NCI-H446 (cell line): ENCODE measurements at places on chromosomes 12 and 14.

DNA sequence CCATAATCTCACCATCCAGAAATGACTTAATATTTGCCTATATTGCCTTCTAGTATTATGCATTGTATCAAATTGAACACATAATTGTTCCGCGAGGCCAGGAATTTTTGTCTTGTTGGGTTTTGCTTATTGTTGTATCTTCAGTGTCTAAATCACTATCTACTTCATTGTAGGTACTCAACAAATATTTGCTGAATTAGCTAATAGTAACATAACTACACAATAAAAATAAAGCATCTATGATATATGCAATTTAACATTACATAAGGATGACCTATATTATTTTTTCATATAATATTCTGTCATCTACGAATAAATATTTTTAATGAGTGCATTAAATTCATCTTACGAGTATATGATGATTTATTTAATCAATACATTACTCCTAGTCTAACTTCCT lies 656.3 kb downstream of the ETNK1 start:
- DNase-seq: no peak

- no peak for DNase-seq
These were observed 48.6 kb upstream of the CATSPERB start for GRCh38 chr14:91780452-91780851.

DNA sequence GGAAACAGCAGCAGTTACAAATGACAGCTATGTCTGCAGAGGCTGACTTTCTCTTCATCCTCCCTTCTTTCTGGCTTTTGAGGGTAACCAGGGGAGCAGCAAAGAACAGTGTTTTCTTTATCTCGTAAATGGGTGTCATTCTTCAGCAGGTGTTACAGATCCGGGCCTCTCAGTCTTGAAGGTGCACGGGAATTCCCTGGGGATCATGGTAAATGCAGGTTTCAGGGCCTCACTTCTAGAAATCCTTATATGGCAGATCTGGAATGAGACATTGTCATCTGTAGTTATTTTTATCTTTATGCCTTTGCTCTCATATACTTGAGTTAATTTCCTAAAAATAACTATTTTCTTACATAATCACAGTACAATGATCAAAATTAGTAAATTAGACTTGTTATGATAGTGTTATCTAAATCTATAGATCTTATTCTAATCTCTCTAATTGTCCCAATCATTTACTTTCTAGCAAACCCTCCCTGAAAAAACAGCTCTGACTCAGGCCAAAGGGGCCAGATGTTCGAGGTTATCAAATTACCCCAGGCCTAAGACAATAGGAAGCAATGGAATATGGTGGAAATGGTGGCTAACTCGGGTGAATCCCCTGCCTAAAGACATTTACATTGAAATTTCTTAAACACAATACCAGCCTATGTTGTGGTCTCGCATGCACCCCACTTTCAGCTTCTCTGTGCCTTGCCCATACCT lies 145.0 kb downstream of the CAND1 start:
- DNase-seq: no peak

GRCh38 chr14:26577711-26578110 lies 20.1 kb downstream of the NOVA1 start:
- DNase-seq: no peak

DNA sequence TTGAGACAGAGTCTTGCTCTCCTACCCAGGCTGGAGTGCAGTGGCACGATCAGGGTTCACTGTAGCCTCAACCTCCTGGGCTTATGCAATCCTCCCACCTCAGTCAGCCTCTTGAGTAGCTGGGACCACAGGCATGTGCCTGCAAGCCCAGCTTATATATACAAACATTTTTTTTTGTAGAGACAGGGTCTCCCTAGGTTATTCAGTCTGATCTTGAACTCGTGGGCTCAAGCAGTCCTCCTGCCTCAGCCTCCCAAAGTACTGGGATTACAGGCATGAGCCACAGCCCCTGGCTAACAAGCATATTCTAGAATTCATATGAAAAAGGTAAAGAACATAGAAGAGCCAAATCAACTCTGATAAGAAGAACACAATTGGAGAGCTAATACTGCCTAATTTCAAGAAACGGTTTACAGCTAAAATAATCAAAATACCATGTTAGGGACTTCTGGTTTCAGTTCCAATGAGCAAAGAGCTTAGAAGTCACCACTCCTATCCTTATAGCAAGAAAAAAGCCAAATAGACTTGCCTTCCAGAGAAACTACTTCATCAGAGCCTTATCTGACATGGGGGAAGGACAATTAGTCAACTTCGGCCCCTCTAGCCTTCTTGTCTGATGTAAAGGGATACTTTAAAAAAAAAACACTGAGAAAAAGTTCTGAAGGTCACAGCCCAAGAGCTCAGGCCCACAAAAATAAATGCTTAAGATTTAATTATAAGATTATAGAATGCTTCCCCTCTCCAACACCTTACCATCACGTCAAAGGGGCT lies 37.6 kb downstream of the TMEM116 start:
- no peak for DNase-seq

GRCh38 chr12:48041591-48042423 lies 37.5 kb upstream of the COL2A1 start:
- DNase-seq: no peak

- DNase-seq: no peak
These were observed 18.1 kb downstream of the ZBTB39 start for GRCh38 chr12:56988207-56988739.

DNA sequence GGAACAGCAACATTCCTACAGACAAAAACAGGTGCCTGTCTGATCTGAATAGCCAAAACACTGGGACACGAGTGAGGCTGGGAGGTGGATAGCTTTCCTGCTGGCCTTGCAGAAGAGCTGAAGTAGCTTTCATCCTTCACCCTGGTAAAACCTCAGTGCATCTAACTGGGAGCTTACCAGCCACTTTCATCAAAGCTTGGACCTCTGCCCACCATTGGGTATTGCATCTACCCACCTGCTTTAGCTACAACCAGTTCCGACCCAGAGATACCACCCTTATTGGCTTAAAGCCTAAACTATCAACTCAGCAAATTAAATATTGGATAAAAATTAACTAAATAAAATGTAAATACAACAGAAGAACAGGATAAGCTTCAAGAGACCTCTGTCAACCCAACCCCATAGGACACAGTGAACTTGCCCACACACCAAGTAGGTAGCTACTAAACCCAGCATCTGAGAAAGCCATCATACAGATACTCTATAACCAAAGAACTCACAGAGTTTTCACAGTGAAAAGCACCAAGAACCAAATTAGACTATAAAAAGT lies 866.3 kb downstream of the FSCB start:
- no peak for DNase-seq

GRCh38 chr14:64506721-64507120 lies 2.2 kb downstream of the ZBTB1 start:
- DNase-seq: no peak

DNA sequence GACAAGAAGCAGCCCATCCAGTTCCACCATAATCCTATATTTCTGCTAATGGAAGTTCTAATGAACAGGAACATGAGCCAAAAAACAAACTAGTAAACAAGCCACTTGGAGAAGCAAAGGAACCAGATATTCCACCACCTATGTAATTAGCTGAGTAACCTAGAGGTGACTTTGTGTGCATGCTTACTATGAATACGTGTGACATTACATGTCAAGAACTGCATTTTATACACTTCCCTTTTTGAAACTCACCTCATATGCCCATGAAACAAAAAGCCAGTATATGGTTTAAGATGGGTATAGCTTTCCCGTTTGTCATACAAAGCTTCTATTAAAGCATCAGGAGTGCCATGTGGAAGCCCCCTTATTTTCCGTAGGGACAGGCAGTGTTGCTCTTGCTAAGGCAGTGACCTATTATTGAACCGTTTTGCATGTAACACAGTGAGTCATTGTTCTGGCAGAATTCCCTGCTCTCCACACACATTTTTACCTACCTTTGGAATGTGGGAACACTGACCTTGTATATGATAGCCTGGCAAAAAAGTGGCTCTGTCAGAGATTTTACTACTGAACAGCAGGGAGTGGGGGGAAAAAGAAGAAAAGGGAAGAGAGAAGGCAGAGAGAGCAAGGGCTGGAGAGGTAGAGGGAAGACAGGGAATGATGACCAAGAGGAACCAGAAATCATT lies 34.8 kb upstream of the FRMD6 start:
- no peak for DNase-seq

DNA sequence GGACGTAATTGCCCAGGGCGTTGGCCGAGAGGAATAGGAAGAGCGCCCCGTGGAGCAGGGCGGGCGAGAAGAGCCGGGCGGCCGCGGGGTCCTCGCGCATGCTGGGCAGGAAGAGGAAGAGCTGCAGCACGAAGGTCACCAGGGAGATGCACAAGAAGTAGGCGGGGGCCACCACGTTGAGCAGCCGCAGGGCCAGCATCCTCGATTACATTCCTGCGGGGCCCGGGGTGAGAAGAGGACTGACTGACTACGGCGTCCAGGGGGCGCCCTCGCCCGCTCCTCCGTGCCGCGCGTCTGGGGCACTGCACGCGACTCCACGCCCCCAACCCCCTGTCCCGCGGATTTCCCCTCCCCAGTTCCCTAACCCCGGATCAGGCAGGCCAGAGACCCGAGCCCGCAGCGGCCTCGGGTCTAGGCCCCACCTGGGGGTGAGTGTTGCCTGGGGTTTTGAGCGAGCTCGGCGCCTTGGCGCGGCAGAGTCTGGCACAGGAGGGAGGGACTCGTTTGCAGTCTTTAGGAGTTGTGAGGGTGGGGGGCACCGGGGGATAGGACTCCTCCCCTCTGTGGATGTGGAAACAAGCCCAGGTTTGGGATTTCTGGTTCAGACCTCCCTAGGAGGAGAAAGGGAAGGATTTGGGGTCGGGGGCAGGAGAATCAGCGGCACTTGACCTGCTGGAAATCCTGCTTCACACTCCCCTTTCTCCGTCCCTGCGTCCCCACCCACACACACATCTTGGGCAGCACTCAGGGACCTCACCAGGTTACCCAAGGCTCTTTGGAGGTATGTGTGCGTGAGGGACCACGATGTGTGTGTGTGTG lies 1.8 kb downstream of the ZDHHC22 start:
- DNase-seq: peak; percentile 54

DNA sequence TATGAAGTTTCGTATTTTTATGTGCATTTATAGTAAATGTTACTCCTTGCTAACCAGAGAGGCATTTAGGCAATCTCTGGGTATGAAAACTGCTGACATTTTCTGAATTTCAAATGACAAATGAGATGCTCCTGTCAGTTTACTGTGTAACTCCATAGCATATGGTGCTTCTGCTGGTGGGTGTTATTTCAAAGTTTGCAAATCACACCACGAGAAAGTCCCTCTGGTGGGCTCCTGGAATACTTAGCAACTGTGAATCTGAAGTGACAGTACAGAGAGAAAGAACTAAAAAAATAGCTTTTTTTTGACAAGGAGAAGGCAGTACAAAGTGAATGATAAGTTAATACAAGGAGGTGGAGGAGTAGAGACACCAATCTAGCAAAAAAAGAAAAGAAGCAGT lies 161.5 kb downstream of the DERA start:
- DNase-seq: no peak

- DNase-seq: no peak
These were observed 771 bp upstream of the AVPR1A start for GRCh38 chr12:63151623-63152320.

DNA sequence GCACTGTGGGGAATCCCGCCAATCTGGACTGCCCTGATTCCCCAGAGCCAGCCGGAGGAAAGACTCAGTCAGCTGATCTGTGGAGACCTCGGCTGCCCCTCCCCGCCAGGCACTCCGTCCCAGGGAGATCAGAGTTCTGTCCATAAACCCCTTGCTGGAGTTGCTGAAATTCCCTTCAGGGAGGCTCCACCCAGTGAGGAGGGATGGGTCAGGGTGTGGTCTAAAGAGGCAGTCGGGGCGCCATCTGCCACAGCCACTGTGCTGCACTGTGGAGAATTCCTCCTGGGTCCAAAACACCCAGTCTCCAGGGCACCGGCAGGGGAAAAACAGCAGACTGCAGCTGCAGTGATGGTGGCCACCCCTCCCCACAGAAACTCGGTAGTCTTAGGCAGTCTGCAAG lies 1922.3 kb upstream of the FLRT2 start:
- DNase-seq: no peak

DNA sequence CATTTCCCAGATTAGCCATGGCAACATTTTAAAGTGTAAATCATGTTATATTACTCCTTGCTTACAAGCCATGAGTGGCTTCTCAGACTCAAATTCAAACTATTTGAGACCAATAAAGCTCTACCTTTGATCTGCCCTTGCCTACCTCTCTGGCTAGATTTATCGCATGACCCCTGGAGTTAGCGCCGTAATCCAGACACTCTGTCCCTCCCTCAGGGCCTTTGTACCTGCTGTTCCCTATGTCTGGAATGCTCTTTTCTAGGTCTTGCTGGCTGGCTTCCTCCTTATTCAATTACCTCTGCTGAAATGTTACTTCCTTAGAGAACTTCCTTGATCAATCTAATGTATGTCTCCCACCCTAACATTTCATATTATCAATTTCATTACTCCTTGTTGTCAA lies 16.3 kb downstream of the SIX4 start:
- no peak for DNase-seq

GRCh38 chr14:71467361-71467811 lies 464.8 kb upstream of the RGS6 start:
- DNase-seq: peak; percentile 22

DNA sequence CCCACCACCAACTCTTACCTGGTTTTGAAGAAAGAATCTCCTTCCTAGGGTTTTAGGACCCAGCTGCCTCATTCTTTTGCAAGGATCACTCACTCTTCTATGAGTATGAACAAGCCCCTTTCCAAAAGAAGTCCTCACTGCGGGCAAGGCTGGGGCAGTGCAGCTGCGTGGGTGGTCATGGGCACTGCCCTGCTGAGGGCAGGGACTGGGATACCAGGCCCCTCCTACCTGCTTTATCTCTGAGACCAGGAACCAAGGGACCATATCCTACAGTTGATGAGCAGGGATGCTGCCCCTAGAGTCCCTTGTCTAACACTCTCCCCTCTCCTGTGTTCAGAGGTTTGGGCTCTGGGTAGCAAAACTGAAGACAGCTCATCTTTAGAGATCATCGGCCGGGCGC lies 20.5 kb downstream of the HPD start:
- DNase-seq: no peak
